ENCODE measurements at places on chromosomes 11 and 22.

GRCh38 chr11:92627615-92628256, 341.7 kb upstream of the MTNR1B start:
- DNase-seq = no peak

DNA sequence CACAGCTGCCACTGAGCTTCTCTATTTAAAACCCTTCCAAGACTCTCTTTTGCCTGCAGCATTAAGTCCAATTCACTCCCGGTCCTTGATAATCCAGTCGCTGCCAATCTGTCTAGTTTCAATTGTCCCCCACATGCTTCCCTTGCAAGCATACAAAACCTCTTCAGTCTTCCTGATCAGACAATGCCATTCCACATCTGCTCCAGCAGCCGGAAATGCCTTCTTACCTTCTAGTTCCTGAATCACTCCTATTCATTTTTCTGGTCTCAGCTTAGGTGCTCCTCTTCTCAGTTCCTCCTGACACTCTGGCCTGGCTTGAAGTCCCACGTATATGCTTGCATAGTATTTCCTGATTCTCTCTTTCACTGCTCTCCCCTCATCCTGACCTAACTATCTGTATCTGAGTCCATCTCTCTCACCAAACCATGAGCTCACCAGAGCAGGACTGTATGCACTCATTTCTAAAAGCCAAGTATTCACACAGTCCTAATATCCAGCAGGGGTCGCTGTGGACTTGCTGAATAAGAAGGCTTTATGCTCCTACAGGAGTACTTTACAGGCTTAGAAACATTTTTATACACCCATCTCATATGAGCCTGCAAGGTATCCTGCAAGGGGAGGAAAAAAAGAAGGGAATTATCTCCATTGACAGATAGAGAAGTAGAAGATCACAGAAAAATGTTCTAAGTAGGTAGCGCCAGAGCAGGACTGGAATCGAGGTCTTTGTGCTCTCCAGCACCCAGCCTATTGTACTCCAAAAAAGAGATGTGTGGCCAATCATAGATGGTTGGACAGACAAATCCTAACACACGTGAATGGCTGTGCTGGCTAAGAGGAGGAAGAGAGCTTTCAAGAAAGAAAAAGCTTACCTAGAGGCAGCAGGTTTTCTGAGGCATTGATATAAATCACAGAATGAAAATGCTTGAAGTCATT, 19.2 kb downstream of the XRRA1 start:
- peak; percentile 84 for DNase-seq

DNA sequence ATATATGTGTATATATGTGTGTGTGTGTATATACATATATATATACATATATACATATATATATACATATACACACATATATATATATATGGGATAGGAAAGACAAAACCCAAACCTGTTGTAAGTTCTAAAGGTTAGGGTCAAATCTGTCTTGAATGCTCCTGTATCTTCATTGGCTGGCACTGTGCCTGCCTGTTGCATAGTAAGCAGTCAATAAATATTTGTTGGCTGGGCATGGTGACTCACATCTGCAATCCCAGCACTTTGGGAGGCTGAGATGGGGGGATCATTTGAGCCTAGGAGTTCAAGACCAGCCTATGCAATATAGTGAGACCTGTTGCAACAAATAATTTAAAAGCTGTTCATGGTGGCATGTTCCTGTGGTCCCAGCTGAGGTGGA, 205.4 kb downstream of the DBX1 start:
- DNase-seq = no peak

- peak; percentile 41 for DNase-seq
These were observed at the start of gene PHLDA2 for GRCh38 chr11:2928605-2929530. Gene PHLDA2 (minus strand): TSS chr11:2929420. CDS start chr11:2929364, 56 bp downstream.

DNA sequence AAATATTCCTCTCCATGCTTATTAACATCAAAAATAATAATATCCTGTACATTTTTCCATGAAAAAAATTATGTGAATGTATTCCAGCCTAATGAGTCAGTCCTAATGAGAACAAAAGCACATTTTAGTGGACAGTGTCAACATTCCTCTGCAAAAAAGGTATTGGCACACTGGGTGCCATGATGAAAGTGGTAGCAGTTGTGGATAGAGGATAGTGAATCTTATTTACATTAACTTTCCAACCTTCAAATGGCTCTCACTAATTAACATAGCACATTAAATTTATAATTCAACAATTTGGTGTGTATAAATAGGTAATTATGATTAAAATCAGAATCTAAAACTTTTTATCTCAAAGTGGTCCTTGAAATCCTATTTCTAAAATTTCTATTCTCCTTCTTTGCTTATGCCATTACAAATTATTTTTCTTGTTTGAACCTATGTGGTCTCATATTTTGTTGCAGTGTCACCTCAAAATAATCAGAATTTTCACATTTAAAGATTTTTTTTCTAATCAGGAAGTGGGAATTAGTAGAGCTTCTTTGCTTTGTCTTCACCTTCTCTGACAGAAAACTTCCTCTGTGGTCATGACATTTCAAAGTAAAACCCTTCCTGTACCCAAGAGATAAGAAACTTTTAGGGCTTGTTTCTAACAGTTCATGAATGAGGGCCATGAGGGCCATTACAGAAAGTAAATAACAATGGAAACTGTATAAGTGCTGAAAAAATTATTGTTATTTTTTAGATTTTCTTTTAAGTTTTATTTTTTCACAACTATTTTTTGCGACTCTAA, 18.7 kb downstream of the SOX6 start:
- no peak for DNase-seq

- no peak for DNase-seq
These were observed 4.6 kb downstream of the C11orf71 start for GRCh38 chr11:114395736-114396135.

Measured in NCI-H1105 (cell line).